Effector CD4-positive, alpha-beta T cell (primary cell): ENCODE measurements at places on chromosomes 6 and 20.
A peak's percentile ranks its signal among the peaks of the same experiment; 100 is the strongest.

DNA sequence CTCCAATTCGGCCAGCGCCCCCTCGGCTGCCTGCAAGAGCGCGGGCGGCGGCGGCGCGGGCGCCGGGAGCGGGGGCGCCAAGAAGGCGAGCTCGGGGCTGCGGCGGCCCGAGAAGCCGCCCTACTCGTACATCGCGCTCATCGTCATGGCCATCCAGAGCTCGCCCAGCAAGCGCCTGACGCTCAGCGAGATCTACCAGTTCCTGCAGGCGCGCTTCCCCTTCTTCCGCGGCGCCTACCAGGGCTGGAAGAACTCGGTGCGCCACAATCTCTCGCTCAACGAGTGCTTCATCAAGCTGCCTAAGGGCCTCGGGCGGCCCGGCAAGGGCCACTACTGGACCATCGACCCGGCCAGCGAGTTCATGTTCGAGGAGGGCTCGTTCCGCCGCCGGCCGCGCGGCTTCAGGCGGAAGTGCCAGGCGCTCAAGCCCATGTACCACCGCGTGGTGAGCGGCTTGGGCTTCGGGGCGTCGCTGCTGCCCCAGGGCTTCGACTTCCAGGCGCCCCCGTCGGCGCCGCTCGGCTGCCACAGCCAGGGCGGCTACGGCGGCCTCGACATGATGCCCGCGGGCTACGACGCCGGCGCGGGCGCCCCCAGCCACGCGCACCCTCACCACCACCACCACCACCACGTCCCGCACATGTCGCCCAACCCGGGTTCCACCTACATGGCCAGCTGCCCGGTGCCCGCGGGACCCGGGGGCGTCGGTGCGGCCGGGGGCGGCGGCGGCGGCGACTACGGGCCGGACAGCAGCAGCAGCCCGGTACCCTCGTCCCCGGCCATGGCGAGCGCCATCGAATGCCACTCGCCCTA lies 963 bp downstream of the FOXF2 start:
- no peak for DNase-seq

DNA sequence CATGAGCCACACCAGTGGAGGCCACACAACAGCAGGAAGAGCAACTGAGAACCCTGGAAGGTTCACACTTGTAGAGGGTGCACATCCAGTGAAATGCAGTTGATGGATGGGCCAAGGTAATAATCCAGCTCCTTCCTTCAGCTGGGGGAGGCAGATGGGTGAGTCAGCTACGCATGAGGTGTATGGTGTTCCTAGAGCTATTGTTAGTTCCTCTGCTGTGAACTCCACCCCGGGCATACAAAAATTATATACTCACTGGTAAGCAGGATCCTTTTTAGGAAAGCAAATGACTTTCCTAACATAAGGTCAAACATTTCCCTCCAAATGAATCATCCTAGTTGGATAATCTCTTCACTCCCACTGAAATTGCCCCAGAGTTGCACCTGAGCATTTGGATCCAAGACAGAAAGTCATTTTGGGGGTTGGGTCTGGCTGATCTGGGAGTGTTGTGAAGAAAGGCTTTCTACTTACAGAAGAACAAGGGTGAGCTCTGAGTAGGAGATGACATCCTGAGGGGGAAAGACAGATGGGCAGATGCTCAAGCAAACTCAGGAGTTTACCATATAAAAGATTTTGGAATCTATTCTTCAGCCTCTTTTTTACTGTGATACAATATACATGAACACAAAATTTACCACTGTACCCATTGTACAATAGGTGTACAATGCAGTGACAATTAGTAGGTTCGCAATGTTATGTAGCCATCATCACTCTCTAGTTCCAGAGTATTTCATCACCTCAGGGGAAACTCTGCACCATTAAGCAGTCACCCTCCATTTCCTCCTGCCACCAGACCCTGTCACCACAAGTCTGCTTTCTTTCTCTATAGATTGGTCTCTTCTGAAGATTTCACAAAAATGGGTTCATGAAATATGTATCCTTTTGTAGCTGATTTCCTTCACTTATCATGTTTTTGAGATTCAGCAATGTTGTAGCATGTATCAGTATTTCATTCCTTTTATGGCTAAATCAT lies 11.1 kb downstream of the HLA-F start:
- no peak for DNase-seq

DNA sequence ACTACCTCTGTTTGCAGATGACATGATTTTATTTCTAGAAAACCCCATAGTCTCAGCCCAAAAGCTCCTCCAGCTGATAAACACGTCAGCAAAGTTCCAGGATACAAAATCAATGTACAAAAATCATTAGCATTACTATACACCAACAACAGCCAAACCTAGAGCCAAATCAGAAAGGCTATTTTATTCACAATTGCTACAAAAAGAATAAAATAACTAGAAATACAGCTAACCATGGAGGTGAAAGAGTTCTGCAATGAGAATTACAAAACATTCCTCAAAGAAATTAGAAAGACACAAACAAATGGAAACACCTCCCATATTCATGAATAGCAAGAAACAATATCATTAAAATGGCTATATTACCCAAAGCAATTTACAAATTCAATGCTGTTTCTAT lies 65.6 kb upstream of the HTR1E start:
- DNase-seq: no peak

GRCh38 chr20:11248687-11249638 lies 575.2 kb upstream of the JAG1 start:
- no peak for DNase-seq

GRCh38 chr6:40377173-40377806 lies 209.9 kb downstream of the LRFN2 start:
- DNase-seq: no peak

DNA sequence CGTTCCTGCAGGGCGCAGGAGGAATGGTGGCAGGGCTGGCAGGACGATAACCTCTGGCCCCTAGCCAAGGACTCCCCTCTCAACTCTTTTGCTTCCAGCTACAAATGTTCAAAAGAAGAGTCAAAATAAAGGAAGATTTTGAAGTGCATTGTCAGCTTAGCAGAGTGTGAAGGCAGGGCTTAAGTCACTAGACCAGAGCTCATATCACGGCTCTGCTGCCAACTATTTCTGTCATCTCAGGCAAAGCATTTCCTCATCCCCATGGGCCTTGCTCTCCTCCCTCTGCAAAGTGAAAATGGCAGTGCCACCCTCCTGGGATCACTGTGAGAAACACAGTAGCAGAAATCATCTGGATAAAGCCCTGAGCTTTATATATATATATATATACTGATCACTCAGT lies 36.7 kb downstream of the CFAP61 start:
- DNase-seq: no peak

DNA sequence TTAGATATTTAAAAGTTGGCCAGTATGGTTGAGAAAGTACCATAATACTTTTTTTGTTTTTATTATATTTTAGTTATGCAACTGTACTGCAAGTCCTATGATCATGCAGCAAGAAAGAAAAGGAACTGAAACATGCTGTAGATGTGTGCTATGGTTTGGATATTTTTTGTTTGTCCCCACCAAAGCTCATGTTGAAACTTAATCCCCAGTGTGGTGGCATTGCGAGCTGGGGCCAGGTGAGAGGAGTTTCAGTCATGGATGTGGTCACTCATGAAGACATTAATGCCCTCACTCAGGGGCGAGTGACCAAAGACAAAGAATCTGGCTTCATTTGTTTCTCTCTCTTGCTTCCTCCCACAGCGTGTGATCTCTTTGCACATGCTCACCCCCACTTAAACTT lies 393.9 kb downstream of the PAX1 start:
- DNase-seq: no peak

DNA sequence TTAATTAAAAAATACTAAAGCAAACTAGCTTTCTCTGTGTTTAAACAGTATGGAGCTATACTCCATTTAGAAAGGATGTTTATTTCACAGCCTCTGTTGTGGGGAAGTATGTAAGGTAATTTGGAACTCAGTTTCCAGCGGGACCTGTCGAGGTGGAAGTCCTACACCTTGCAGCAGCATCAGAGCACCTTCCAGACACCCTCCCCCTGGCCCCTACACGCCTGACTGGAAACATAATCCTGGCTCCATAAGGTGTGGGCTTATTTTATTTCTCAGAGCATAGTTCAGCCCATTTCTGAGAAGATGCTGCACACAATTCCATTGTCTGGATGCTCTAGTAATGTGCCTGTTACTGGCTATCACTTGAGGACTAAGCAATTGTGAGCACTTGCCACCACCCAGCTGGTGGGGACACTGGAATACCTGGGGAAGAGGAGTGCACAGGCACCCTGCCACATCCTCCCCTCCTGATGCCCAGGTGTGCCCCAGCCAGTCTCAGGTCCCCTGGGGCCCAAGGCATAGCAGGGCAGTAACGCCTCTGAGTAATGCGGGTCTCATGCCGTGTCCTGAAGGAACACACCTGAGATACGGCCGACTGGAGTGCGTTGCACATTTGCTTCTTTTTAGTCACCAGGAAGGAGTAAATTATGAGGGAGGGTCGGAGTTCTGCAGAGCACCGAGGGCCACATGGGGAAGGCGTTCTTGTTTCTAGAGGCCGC lies 556.5 kb downstream of the QKI start:
- no peak for DNase-seq

DNA sequence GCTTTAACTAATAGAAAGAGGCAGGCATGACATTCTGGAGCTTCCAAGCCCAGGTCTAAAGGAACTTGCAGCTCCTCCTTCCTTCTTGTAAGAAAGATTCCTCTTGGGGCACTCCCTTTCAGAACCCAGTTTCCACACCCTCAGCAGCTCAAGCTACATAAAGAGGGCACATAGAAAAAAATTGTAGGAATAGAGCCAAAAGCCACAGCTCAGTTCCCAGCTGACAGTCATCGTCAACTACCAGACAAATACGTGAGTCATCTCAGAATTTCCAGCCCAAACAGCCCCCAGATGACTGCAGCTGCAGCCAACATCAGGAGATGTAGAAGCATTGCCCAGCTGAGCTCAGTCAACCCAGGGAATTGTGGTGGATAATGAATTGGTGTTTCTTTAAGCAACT lies 349.8 kb upstream of the ARID1B start:
- DNase-seq: no peak

DNA sequence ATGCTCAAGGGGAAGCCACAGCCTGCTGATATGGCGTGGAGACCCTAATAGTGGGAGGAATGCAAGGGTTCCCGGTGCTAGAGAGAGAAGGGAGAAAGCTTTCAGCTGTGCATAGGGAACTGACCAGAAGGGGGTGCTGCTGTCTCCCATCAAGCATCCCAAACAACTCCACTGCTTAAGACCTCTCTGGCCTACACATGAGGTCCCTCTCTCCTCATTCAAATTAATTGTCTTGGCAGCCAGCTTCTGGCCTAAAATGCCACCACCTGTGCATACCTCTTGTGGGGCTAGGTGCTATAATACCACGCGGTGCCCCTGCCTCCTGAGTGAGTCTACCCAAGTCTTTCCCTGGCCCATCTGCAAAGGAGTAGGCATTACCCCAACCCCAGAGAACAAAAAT lies 14.5 kb downstream of the ADISSP start:
- peak; percentile 50 for DNase-seq

GRCh38 chr6:14172562-14172961 lies 55.0 kb downstream of the CD83 start:
- no peak for DNase-seq

DNA sequence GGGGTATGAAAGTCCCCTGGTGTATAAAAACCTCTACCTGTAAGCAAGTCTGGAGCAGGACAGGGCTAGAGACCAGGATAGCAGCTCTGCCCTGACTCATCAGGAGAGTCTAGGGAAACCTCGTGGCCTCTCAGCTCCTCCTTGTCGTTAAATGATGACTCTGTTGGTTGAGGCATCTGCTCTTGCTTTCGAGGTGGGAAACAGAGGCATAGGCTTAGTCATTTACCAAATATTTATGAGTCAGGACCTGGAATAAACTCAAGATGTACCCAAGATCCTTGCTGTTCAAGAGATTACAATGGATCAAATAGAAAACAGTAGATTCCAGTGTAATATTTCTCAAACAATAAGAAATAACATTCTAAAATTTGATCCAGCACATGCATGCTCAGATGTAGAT lies 5.5 kb downstream of the MANBAL start:
- no peak for DNase-seq

DNA sequence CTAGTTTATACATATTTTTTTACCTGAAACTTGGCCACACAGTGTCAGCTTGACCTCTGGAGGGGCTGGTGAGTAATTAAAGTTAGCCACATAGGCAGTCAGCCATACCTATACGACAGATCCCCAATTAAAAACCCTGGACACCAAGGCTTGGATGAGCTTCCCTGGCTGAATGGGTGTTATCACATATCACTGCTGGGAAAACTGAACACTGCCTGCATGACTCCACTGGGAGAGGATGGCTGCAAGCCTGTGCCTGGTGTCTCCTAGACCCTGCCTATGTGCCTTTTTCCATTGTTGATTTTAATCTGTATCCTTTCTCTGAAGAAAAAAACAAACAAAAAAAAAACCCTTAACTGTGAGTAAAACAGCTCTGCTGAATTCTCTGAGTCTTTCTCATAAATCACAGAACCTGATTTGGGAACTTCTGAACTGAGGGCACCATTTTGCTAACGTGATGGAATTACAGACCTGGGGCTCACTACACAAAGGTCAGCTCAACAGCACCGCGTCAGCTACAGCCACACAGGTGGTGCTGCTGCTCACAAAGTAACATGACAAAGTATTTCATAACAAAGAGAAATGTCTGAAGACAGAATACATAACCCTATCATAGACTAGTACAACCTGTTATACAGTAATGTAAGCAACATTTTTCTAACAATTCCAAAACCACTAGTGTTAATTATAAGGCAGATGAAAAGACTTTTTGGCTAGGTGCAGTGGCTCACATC lies 97.0 kb downstream of the SLC23A2 start:
- DNase-seq: no peak

- no peak for DNase-seq
Measured at GRCh38 chr6:160791459-160791858, 89.4 kb downstream of the PLG start.

GRCh38 chr6:1739220-1739619 lies 129.5 kb downstream of the FOXC1 start:
- no peak for DNase-seq

GRCh38 chr6:52403086-52403485 lies 17.1 kb upstream of the EFHC1 start:
- DNase-seq: no peak

DNA sequence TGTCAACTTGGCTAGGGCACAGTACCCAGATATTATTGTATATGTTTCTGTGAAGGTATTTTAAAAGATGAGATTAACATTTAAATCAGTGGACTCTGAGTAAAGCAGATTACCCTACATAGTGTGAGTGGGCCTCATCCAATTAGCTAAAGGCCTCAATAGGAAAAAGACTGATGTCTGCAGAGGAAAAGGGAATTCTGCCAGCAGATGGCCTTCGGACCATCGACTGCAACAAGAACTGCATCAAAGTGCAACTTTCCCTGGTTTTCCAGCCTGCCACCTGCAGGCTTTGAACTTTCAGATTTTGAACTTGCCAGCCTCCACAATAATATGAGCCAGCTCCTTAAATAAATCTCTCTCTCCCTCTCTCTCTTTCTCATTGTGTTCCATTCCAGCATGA lies 80.5 kb downstream of the IMPG1 start:
- no peak for DNase-seq

- no peak for DNase-seq
Measured at GRCh38 chr20:63419299-63419698, 53.2 kb downstream of the KCNQ2 start.

GRCh38 chr20:31991339-31991705 lies 18.9 kb upstream of the CCM2L start:
- no peak for DNase-seq

- DNase-seq: no peak
Measured at GRCh38 chr6:17415321-17415720, 21.9 kb downstream of the CAP2 start.

- no peak for DNase-seq
Measured at GRCh38 chr6:34018961-34019606, 126.8 kb downstream of the GRM4 start.
